ENCODE measurements at places on chromosomes 5 and 9.

- no peak for DNase-seq
Observed at GRCh38 chr9:91655215-91655614, 231.6 kb upstream of the NFIL3 start.

DNA sequence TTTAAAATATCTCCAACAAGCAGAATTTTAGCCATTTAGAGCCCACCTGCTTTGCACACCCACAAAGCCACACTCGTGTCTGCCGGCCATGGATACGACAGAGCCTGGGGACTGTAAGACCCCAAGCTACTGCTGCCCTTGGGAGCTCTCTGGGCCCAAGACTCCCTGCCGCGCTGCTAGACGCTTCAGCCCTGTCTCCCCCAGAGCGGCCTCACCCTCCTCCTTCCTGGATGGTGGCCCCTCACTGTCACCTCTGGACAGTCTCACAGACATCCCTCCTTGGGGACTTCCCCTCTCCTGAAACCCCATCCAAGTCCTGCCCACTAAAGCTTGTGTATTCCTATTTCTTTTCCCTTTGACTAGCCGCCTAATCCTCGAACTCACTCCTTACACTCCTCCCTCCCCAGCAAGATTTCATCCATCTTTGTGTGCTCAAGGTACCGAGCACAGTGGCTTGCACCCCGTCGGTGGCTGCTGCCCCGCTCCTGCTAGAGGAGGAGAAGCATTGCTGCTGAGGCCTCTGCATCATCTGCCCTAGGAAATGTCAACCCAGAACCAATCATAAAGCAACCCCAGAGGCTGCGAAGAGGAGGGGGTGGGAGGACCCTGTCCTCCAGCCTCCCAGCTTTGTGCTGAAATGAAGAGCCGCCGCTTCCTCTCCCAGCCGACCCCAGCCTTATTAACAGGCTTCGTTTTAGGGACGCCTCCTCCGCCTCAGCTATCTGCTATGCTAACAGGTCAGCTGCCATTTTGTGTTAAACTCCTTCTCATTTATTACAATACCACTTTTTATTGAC, 71.2 kb downstream of the CFAP77 start:
- DNase-seq, result no peak

DNA sequence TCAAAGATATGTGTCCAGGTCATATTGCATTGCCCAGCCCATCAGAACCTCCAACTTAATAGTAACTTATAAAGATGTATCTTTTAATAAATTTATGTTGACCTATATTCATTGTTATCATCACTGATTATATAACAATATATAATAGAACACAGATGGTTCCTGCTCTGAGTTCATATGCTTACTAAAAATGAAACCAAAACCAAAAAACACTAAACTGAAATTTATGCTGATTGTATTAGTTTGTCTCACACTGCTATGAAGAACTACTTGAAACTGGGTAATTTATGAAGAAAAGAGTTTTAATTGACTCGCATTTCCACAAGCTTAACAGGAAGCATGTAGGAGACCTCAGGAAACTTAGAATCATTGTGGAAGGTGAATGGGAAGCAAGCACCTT, 462.5 kb upstream of the TYRP1 start:
- no peak for DNase-seq

DNA sequence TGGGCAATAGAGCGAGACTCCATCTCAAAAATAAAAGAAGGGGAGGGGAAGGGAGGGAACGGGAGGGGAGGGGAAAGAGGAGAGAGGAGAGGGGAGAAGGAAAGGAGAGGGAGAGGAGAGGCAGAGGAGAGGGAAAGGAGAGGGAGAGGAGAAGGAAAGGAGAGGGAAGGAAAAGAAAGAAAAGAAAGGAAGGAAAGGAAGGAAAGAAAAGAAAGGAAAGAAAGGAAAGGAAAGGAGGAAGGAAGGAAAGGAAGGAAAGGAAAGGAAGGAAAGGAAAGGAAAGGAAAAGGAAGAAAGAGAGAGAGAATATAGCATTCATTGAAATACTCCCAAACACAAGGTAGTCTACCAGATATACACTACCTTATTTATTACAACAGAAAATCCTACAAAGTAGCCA, 44.8 kb downstream of the SUSD1 start:
- DNase-seq, result no peak

DNA sequence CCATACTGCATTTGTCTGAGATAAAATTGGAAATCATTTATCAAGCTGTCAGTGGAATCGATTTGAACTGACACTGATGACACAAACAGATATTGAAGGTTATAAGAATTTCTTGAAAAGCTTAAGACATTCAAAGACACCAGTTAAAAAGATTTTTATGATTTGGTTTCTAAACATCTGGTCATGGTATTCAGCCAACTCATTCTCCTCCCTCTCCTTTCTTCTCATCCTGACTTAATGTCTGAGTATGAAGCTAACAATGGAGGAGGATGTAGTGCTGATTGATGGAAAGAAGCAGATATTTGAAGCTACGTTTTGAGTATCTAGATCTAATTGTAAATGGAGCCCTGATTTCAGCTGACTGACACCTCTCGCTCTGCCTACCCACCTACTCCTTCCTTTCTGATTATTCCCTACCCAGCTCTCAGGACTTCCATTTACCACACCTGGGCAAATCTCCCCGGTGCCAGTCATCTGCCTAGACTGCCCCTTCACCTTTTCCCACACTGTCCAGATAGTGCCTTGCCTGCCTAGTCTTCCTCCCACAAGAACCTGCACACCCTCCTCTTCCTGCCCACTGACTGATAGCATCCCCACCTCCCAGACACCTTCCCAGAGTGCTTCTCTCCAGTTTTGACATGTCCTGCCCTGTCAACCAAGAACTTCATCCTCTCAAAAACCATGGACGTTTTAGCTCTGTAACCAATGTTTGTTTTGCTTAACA, 20.7 kb upstream of the LIFR start:
- no peak for DNase-seq

- DNase-seq, result no peak
Observed at GRCh38 chr9:72996114-72996513, 43.3 kb upstream of the ALDH1A1 start.

DNA sequence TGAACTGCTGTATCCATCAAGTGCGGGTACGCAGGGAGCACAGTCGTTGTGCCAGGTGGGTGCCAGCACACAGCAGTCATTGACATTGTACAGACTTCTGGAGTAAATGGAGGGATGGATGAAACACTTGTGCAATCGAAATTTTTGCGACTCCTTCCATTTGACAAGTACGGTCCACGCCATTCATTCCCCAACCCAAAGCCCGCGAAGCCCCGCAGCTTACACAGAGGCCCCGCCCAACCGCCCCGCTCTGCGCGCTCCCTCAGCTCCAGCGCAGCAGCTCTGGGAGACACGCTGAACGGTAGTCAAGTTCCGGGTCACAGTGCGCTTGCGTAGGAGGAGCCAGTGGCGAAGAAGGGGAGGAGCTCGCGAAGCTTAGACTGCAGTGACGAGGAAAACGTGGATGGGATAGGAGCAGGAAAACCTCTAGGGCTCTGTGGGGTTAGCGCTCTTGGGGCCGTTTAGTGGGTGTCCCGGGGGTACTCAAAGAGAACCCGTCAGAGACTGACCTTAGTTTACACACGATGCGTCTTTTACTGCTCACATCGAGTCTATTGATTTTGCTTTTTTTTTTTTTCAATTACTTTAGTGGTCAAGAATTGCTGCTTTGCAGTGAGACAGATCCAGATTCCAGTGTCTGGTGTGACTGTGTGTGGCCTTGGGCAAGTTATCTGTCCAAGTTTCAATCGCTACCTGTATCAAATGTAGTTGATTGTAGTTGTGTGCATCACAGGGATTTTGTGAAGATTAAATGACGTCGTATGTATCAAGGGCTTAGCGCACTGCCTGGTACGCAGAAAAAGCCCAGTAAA, 15.3 kb upstream of the MSANTD3 start:
- peak; percentile 97 for DNase-seq

DNA sequence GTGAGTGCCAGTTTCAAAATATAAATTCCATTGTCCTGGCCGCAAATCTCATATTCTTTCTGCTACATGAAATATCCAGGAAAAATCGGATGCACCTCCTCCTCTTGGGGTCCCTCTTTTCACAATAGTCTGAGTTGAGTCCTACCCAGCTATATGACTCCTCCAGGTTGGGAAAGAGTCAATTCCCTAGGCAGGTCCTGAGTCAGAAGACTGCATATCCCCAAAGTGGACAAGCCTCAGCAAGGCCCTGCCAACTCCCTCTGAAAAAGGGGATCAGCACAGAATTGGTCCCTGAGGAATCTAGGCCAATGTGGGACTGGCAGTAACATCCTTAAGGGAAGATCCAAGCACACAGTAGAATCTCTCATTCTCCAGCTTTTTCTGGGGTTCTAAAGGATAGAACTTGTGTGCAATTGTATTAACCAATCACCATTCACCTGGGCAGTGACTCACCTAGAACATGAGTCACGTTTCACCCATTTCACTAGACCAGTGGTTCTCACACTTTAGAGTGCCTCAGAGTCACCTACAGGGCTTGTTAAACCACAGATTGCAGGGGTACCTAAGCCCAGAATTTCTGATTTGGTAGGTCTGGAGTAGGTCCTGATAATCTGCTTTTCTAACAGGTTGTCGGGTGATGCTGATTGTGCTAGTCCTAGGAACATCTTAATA, 44.7 kb upstream of the TMEM215 start:
- no peak for DNase-seq
